T-helper 17 cell (primary cell): ENCODE measurements at places on chromosomes 7 and 10.

- DNase-seq, result no peak
Measured at GRCh38 chr7:16970732-16971482, 89.1 kb upstream of the AGR3 start.

GRCh38 chr10:98745645-98746044 is 298.9 kb upstream of the HPS1 start:
- DNase-seq, result no peak

- no peak for DNase-seq
Measured at GRCh38 chr7:121138262-121138933, 149.9 kb downstream of the CPED1 start.

GRCh38 chr10:3773460-3774017 is 11.5 kb downstream of the KLF6 start:
- no peak for DNase-seq

DNA sequence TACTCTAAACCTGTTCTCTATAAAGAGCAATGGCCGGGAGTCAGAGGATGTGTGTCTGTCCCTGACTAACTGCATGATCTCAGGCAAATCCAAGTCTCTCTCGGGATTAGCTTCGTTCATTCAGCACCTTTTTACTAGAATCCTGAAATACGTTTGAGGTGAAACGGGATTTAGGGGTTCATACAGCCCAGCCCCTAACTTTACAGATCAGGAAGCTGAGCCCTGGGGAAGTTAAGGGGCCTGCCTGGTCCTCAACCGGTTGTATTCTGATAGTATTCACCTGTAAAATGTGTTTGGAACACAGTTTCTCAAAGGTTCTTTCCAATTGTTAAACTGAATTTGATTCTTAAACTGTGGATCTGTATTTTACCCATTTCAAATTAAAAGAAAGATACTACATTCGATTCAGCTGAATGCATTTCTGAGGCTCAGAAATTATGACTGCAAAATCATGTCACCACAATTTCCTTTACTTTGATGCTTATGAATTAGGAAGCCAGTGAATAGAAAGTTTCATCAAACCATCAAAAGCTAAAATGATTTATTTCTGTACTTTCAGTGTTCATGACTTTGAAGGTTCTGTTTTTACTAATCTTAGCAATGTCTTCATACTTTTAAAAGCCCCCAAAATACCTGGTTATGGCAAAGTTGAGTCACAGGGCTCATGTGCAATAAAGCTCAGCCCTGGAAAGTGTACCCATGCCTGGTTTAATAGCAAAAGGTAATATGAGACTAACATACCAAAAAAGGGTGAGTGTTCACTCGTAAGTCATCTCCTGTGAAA is 28.9 kb upstream of the EZH2 start:
- no peak for DNase-seq

DNA sequence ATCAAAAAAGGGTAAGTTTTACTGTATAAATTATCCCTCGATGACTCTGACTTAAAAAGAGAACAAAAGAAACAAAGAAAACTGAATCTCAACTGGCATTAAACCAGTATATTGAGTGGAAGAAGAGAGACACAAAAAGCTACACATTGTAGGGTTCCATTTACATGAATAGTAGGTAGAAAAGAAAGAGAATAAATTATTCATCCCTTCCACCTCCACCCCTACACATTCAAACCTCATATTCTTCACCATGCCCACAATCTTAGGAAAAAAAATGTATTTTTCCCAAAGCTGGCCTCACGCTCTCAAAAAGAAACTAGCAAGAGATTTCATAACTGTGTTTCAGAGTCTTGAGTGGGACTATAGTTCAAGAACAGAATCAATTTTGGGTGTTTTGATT is 346.8 kb upstream of the AOAH start:
- no peak for DNase-seq

DNA sequence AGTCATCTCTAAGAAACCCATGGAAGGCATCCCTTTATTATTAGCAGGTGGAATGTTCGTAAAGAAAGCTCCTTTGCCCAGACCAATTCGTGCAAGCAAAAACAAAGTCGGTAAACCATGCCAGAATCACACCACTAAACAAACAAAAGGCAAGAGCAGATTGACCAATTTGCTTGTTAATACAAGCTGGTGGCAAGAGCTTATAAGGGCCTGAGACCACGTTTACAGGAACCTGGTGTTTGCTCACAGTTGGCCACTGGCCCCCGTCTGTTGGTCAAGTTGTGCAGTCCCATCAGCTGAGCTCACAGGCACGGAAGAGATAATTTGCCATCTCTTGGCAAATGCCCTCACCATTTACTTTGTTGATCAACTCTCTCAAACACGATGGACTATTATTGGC is 342.2 kb upstream of the MKI67 start:
- DNase-seq, result no peak

DNA sequence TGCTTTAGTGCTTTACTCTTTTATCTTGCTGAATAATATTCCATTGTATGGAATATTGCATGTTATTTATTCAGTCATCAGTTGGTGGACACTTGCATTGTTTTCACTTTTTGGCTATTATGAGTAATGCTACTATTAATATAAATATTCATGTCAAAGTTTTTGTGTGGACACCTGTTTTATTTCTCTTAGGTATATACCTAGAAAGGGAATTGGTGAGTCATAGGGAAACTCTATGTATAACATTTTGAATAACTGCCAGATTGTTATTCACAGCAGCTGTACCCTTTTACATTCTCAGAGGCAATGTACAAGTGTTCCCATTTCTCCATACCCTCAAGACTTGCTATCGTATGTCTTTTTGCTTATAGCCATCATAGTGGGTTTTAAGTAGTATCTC is 268.7 kb downstream of the SEMA3A start:
- no peak for DNase-seq

DNA sequence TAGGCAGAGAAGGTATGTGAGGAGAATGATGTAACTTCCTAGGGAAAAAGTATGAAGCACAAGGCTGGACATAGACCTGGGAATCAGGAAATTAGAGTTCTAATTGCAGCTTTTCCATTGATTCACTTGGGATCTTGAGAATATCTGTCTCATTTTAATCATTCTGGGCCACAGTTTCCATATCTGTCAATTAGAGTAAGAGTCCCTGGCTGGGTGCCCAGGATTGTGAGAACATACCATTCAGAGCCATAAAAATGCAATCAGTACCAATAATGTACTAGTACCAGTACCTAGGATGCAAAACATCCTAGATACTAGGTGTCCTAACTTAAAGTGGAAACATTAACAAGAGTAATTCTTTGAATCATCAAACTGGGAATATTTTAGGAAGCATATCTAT is 29.6 kb downstream of the CAV1 start:
- no peak for DNase-seq

GRCh38 chr10:50883629-50884028 is 1.8 kb downstream of the A1CF start:
- DNase-seq, result no peak

- DNase-seq, result no peak
Measured at GRCh38 chr7:133364959-133365690, 112.2 kb downstream of the EXOC4 start.

DNA sequence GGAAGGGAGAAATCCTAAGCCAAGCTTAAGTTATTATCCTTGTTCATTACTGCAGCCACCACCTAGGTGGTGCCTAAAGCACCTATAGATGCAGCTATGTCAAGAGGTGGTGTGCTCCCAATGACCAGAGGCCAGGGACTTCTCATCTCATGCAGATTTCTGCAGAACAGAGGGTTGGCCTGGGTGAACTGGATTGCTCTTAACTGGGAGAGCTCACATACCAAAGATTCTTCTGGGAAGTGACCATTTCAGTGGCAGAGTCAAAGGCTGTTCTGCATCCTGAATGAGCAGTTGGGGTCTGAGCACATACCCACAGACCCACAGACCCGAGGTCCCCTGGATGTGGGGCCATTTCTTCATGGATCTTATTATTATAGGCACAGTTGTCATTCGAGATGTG is 2.1 kb upstream of the CRHR2 start:
- DNase-seq, result no peak

GRCh38 chr10:119448628-119449584 is 93.6 kb downstream of the RGS10 start:
- no peak for DNase-seq

DNA sequence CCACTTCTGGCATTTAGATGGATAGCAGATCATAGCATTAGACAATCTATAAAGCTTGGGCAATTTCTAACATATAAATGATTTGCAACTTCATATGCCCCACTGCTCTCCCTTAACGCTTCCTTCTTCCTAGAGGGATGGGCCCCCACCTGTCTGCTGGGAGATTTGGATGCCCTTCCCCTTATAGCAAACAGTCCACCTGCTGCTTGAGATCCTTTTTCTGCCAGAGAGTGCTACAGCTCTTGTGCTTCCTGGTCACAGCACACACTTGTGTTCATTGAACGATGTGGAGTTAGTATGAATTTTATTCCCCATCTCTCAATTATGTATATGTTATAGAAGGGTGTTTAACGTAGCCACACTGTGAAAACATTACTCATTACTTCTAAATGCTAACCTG is 10.4 kb upstream of the PCGF5 start:
- no peak for DNase-seq

- no peak for DNase-seq
Measured at GRCh38 chr7:67692425-67692824, 695.8 kb downstream of the TYW1 start.

DNA sequence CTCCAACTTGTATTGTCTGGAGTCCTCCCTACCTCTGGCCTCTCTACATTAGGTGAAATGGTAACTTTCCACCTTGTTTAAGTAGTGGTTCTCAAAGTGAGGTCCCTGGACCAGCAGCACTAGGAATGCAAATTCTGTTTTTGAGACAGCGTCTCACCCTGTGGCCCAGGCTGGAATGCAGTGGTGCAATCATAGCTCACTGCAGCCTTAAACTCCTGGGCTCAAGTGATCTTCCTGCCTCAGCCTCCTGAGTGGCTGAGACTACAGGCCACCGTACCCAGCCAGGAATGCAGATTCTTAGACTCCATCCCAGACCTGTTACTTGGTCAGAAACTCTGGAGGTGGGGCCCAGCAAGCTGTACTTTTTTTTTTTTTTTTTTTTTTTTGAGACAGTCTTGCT is 6.8 kb upstream of the TBL2 start:
- no peak for DNase-seq

DNA sequence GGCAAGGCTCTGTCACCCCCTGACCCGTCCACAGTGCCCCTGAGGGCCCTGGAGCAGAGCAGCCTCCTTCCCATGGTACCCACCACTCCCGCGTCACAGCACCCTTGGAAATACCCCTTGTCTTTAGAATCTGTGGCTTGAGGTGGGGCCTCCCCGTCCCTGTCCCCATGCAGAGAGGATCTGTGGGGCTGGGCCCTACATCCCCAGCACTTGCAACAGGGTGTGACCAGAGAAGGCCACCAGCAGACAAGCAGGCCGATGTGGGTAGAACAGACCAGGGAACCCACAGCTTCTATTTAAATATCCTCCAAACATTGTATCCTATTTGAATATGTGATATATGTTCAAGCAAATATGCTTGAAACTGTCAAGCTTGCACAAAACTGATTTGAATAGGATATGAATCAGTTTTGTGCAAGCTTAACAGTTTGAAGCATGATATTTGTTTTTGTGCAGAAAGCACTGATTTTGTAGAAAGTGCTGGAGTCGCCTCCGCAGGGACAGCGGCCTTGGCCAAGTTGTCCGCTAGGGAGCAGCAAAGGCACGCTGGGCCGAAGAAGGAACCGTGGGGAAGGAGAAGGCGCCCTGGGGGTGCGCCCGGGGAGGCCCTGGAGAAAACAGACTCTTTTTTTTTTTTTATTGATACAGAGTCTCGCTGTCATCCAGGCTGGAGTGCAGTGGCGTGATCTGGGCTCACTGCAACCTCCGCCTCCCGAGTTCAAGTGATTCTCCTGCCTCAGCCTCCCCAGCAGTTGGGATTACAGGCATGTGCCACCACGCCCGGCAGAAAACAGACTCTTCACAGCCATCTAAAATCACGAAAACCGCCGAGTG is 2.2 kb downstream of the CFAP46 start:
- no peak for DNase-seq

DNA sequence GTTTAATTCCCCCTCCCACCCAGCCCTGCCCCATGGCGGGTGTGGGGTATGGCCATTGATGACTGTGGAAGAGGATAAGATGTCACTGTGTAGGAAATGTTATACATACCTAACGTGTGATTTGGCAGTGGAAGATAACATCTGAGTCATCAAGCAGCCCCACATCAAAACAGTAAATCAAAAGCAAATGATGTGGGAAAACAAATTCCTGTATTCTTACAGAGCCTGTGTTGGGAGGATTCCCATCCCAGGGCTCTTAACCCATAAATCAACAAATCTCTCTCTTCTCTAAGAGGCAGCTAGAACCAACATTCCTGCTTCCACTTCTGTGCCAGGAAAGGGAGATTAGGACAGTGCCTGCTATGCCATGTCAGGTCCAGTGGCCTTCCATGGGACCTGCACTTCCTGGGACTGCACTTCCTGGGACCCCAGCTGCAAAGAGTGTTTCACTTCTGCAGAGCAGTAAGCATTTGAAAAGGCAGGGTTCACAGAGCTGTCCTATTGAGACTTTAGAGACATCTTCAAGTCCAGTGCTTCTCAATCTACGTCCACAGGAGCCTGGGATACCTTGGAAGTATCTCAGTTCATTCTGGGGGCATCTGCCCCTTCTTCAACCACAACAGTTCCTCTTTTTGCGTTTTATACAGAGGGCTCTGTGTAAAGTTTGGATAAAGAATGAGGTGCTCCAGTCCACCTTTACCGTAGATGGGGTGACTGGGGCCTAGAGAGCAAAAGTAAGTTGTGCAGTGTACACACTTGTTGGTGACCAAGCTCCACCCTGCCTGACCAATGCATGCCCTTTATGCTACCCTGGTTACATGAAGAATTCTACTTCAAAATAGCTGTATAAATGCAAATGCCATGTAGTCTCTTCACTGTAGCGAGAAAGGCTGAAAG is 45.7 kb downstream of the ATXN7L1 start:
- no peak for DNase-seq

DNA sequence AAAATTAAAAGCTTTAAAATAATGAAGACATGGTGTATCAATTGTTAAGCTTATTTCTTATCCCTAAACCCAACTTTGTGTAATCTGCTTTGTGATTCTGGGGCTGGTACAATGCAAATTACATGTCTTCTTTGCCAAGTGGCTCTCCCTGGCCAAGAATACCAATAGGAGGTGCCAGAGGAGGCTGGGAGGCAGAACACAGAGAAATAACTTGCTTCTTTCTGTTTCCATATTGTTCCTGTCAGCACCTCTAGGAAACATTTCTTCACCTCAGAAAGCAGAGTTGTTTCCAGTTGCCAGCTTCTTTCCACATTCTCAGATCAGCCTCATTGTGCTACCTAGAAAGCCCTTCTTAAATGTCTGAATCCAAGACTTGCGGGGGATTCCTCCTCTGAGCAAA is 174.4 kb downstream of the MDFIC start:
- DNase-seq, result no peak

DNA sequence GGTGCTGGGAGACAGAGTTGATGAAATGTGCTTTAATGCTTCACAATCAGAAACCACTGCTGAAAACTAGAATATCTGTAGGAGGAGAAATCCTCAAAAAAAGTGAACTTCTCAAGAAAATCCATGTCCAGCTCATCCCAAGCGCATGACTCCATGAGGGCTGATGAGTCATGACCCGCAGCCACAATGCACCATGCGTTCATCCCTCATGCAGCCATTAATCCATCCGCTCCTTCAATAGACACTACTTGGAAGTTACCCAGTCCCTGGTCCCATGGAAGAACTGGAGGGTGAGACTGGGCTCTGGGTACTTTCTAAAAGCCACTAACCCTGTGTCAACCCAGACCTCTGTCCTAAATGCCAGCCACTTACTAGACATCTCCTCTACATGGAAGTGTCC is 24.4 kb downstream of the TMEM273 start:
- no peak for DNase-seq
